ENCODE measurements at places on chromosomes 3 and 15. TPM values are rescaled to one million over a fixed set of nuclear protein-coding genes. Genes with fewer than 3 reads are reported as not detected.

GRCh38 chr3:15180042-15180611 lies 25.9 kb upstream of the CAPN7 start:
- DNase-seq = no peak

The GADL1 gene
- not detected for total RNA-seq

The OR5H6 gene
- not detected for total RNA-seq

The CHST2 gene
- 2.8 TPM for total RNA-seq
